ENCODE measurements at places on chromosomes 1 and 21. TPM values are rescaled to one million over a fixed set of nuclear protein-coding genes. Genes with fewer than 3 reads are reported as not detected.

Gene MAN1C1
- total RNA-seq = 8.7 TPM

Gene SYNC
- 6.4 TPM for total RNA-seq

GRCh38 chr1:88647249-88647645 lies 36.8 kb upstream of the PKN2 start:
- DNase-seq = no peak

- no peak for DNase-seq
Observed at GRCh38 chr1:2029561-2029960, 10.4 kb downstream of the GABRD start.

- DNase-seq = no peak
Observed at GRCh38 chr21:19490481-19490880, 1086.9 kb upstream of the TMPRSS15 start.
